ENCODE measurements at places on chromosomes 6 and 20.

DNA sequence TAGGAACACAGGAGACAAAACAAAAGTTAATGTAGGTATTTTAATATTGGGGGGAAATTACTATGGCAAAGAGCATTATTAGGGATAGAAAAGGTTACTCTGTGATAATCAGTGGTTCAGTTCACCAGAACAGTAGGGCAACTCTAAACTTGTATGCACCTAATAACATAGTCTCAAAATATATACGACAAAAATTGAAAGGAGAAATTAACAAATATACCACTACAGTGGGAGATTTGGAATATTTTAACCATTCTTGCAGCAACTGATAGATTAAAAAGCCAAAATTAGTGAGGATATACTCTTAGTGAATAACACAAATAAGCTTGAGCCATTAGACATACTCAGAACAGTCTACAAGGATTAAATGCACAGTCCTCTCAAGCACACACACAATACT, 11.0 kb downstream of the ARMC12 start:
- DNase-seq: no peak

DNA sequence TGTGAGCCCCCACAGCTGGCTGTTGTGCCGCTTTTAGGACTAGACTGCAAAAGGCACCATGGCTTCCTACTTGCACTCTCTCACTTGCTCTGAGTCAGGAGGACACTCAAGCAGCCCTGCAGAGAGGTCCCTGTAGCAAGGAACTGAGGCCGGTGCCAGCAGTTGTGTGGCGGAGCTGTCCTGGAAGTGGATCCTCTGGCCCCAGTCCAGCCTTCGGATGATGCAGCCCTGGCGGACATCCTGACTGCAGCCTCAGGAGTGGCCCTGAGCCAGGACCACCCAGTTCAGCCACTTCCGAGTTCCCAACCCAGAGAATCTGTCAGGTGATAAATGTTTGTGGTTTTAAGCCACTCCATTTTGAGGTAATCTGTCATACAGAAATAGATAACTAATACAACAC, 17.5 kb downstream of the CTCFL start:
- DNase-seq: no peak

DNA sequence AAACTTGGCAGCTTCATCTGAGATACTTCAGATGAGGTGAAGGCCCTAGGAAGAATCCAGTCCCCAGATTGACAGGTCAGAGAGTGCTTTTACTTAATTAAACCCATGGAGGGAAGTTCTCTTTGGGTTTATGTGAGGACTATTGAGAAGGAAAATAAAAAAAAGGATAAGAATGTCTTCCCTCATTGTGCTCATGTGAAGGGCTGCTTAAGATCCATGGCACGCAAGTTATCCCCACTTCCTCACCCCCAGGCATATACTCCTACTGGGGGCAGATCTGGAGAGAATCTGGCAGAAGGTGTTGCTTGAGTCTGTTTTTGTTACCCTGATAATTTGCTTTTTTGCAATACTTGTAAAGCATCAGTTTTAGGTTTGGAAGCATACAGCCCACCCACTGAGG, 322.9 kb upstream of the TFAP2D start:
- no peak for DNase-seq

DNA sequence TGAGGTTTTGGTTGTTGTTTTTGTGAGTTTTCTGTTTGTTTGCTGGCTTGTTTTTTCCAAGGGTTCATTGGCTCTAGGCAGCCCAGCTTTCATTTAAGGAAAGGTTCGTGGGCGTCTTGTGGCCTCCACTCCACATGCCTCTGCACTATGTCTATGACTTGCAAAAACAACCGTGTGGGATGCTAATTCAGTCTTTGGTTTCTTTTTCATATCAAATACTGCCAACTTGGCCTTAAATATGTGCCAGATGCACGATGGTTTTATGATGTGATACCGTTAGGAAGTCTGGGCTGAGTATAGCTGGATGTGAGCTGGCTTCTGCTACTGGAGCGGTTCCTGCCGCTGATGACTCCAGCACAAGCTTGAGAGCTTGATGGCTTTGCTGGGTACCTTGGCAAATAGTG, 96.3 kb downstream of the BMP2 start:
- no peak for DNase-seq

DNA sequence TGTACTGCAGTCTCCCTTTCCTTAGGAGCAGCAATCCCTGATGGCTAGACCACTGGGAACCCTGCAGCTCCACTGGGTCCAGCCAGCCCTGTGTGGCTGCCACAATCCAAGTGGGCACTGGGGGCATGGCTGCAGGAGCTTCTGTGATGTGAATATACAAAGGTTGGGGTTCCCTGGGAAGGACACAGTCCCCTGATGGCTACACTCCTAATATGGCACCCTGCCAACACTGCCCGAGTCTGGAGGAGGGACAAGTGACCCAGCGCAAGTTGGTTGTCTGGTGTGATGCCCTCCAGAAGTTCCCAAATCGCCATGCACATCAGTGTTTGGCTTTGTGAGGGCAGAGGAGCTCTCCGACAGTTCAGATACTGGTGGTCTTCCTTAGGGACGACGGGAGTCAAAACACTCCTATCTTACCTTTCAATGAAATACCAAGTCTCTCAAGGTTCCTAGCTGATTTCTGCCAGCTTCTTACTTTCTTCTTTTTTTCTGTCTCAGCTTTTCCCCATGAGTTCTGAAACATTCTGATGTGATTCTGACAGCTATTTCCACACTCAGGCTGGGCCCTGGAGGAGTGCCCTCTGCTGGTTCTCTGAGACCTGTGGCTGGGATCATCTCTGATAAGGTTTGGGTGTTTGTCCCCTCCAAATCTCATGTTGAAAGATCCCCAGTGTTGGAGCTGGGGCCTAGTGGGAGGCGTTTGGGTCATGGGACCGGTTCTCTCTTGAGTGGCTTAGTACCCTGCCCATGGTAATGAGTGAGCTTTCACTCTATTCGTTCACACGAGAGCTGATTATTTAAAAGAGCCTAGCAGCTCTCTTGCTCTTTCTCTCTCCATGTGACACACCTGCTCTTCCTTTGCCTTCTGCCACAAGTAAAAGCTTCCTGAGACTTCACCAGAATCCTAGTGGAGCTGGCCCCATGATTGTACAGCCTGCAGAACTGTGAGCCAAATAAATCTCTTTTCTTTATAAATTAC, 15.5 kb upstream of the ZFP57 start:
- DNase-seq: no peak

DNA sequence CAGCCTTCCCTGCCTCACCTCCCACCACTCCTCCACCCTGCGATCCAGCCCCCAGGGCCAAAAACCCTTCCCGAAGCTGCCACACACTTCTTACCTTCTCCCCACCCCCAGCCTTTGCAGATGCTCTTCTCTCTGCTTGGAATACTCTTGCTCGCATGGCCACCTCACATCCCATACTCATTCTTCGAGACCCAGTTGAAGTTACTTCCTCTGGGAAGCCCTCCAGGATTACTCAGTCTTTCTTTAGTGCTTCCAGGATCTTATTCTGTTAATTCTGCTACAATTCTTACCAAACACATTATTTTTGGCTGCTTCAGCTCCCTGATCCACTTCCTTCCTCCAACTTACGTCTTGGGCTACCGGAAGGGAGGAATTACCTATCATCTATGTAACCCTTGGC, 54.3 kb downstream of the CD40 start:
- no peak for DNase-seq

- DNase-seq: no peak
Measured at GRCh38 chr6:111427341-111428116, 55.5 kb downstream of the REV3L start.

DNA sequence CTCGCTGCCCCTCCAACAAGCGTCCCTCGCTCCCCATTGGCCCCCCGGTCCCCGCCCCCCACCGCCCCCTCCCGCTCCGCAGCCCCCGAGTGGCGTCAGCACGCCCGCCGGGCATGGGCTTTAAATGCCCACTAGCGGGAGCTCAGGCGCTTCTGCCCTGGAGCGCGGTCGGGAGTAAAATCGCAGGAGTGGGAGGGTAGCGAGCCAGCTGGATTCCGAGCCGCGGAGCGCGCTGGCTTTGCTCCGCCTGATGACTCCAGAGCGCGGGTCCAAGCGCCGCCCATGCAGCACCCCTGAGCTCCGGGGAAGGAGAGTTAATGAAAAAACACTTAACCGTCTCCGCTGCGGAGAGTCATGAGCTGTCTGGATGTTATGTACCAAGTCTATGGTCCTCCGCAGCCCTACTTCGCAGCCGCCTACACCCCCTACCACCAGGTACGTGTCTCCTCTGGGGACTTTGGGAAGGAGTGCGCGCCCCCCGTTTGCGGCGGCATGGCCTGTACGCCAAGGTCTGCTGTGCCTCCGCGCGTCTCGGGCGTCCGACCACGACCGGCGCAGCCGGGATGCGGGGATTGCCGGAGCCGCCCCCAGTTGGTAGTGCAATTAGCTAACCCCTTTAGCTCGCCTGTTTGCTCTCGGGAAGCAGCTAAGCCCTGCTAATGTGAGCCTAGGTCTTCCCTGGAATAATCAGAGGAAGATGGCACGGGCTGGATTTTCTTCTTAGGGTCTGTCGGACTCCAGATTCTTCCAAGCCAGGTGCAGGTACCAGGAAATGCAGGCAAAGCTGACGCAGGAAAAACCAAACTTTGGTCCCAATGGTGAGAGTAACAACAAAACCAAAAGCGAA, at the start of gene VGLL2:
Gene VGLL2, plus strand, starts transcription at position 149 of the 847 bp plus-strand sequence. Its CDS starts 206 bp downstream, at position 355.
- DNase-seq: no peak

DNA sequence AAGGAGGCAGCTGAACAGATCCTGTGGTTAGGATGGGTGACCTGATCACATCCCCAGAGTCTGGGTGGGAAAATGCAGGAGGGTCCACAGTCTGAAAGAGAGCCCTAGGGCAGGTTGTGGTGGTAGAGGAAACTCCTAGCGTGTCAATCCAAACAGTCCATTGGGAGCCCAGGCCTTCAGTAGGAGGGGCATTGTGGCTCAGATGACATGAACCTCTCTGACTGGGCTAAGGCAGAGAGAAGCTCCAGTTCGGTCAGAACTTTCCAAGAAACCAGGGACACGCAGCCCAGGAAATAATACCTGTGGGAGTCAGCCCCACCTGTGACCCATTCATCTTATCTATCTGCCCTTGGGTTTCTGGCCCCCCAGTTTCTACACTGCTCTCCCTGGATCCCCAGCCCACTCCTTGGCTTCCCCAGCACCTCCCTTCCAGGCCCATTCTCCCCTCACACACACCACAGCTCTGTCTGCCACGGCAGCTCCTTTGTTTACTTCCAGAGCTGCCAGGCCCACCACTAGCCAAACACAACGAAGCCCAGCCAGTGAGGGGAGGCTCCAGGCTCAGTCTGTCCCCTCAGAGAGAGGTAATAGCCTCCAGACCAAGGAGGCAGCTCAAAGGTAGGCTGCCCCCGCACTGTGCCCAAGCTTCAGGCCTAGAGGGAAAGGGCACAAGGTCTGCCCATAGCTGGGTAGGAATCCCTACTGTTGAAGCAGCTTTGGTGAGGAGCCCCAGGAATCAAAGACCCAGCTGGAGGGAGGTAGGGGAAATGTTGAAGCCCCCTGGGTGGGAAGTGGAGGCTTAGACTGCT, 6.2 kb downstream of the GDF5 start:
- DNase-seq: no peak

DNA sequence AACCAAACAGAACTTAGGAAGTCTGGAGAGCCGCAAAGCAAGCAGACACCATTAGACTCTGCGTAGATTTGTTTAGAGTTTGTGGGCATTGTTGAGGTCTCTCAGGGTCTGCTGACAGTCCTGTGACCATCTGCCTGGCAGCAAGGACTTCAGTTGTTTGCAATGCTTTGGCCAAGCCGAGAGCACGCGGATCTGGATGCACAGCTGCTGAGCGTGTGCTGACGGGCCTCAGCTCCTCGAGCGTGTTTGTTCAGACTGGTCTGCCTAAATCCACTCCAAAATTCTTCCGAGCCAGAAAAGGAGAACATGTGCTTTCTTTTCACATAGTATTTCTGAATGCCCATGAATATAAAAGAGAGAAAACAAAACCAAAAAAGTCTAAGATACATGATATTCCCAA, 159.0 kb downstream of the ZNF217 start:
- DNase-seq: no peak

- DNase-seq: no peak
Measured at GRCh38 chr6:49225471-49225870, 237.6 kb downstream of the MMUT start.

DNA sequence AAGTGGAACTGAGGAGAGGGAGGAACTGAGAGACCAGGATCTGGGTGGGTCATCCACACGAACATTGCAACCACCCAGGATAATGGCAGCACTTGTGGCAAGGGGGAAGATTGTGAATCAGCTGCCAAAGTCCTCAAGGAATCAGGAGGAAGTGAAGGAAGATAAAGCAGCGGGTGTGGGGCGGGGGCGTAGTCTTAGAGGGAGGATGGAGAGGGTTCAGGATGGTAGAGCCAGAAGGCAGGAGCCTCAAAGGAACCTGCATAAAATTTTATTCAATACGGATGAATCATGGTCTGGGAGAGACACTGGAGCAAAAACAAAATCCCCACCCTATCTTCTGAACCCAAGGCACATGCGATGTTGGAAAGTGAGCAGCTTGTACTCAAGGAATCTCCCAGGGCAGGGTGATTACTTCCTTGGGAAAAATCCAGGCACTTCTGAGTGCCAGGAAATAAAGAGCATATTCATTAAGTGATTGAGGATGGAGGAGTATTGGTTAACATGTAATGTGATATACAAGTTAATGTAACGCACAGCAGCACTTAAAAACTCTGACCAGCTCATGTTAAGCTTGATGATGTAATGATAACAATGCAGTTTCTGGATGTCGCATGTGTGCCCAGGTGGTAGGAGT, 82.0 kb upstream of the B3GAT2 start:
- DNase-seq: no peak

- DNase-seq: no peak
Measured at GRCh38 chr6:148578489-148578814, 168.4 kb upstream of the UST start.

DNA sequence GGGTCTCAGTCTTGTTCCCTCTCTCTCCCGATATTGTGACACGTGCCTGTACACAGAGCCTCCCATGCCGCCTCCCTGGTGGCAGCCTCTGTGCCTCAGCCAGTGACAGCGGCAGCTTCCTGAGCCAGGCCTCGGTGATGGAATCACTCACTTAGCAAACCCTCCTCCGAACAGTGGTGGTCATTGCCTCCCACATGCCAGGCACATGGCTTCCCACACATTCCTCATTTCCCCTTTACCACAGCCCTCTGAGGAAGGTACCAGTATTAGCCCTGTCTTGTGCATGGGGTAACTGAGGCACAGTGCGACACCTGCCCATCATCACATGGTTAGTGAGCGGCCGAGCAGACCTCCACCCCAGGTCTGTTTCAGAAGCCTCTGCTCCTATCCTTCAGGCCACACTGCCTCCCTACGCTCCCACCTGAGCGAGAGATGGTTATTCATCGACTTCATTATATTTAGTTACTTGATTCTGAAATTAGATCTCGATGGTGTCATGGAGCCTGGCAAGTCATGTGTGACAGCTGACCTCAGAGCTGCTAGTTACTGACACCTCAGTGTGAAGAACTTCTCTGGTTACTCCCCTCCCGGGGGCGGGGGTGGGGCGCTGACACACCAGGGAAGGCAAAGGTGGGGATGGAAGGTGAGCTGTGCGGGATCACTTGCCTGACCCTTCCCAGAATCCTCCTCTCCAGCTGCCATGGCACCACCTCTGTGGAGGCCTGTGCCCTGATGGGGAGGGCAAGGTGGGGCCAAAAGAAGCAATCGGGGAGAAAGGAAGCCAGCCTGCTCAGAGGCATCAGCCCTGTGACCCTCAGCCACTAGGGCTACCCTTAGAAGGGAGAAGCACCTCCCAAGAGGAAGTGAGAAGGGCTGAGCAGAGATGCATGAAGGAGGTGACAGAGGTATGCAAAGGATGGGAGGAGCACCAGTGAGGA, 17.9 kb downstream of the MDGA1 start:
- DNase-seq: no peak

GRCh38 chr20:58808271-58809046, 42.2 kb downstream of the GNAS-AS1 start:
- no peak for DNase-seq

- no peak for DNase-seq
Measured at GRCh38 chr20:5397393-5397792, 80.6 kb upstream of the PROKR2 start.

All from activated T-cell treated with anti-CD3 and anti-CD28 coated beads for 48 hours (primary cell).